ENCODE measurements at places on chromosomes 3 and 15.

DNA sequence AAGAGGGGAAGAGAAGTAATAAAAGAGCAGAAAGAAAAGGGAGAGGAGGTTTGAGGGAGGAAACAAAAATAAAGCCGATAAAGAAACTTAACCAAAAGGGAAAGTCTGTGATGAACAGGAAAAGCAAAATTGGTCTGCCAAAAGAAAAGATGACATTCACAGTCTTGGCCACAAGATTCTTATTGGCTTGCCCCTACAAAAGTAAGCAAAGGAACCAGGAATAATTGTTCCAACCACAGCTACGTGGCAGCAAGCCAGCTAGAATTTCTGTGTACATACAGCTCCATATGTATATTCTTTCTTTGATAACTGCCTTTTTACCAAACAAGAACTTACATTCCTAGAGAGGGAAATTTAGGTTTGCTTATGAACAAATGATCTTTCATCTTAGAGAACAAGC is 79.6 kb downstream of the MLH1 start:
- no peak for DNase-seq

DNA sequence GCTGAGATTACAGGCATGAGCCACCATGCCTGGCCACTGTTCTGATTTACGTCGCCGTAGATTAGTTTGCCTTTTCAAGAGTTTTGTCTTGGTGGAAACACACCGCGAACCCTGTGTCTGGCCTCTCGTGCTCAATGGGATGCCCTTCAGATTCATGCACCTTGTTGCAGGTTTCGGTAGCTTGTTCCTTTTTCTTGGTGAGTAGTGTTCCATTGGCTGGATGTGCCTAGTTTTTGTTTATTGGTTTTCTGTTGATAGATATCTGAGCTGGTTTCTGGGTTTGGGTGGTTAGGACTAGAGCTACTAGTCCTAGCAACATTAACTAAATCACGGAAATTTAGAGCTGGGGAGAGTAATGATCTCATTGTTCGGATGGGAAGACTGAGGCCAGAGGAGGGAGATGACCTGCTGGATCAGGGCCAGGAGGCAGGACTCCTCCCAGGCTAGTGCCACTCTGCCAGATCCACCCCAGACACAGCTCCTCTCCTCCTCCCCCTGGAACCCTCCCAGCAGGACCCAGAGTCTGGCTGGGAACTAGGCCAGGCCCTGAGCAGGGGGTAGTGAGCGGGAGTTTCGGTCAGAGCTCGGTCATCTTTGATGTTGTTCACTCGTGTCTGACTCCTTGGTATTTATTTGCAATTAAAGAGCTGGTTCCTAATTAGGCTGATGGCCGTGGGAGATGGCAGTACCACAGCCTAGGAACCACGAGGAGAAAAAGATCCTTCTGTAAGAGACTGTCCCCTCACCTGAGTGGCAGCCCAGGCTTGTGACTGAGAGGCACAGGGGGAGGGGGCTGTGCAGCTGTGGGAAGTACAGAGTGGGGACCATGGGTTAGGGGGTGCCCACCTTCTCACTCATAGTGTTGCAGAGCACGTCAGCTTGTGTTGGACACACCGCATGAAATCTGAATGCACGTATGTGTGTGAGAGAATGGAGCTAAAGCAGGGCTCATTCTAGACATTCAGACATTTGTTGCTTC is 73.4 kb downstream of the SMAD6 start:
- DNase-seq, result no peak

- DNase-seq, result no peak
These were observed 64.1 kb downstream of the TLE3 start for GRCh38 chr15:70033529-70034140.

GRCh38 chr3:141618938-141619337 is 119.2 kb upstream of the RNF7 start:
- DNase-seq, result no peak

DNA sequence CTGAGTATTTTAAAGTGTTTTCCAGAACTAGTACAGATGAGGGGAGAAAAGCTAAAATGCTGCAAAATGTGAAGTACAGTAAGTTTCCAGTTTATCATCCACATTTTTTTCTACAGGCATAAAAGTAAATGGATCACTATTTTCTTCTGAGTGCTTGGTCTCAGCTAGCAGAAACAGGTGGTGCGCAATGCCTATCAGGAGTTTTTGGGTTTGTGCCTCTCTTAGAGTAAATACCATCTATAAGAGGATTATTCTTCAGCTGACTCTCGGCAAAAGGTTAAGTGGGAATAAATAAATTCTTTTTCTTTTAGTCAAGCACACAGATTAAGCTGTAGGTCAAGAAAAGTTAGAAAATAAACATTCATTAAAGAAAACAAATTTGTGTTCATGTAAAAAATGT is 1027.7 kb downstream of the PLOD2 start:
- no peak for DNase-seq

GRCh38 chr15:37134699-37135131 is 34.4 kb upstream of the MEIS2 start:
- DNase-seq, result peak; percentile 7

DNA sequence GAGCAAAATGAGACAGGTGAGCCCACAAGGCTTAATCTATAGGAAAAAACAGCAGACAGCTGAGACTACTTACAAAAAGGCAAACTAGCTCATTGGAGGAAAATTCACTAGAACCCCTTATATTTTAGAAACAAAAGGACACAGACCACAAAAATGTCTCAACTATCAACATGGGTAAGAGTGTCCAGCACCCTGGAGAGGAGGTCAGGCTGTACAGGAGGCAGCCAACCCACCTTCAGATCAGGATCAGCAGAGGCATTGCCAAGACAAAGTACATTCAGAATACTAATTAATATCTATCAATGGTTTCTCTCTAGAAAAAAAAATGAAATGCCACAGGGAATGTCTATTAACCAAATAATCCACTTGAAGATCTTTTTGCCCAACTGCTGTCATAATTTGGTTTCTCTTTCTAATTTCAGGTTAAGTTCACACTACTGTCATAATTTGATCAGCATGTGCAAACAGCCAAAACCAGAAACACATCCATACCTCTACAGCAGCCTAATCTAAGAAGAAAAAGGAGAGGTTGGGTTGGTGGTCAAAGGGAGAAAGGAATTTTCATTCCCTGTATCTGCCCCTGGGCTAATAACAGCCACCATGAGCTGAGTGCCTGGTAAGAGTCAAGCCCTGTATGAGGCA is 26.0 kb upstream of the THBS1 start:
- no peak for DNase-seq

DNA sequence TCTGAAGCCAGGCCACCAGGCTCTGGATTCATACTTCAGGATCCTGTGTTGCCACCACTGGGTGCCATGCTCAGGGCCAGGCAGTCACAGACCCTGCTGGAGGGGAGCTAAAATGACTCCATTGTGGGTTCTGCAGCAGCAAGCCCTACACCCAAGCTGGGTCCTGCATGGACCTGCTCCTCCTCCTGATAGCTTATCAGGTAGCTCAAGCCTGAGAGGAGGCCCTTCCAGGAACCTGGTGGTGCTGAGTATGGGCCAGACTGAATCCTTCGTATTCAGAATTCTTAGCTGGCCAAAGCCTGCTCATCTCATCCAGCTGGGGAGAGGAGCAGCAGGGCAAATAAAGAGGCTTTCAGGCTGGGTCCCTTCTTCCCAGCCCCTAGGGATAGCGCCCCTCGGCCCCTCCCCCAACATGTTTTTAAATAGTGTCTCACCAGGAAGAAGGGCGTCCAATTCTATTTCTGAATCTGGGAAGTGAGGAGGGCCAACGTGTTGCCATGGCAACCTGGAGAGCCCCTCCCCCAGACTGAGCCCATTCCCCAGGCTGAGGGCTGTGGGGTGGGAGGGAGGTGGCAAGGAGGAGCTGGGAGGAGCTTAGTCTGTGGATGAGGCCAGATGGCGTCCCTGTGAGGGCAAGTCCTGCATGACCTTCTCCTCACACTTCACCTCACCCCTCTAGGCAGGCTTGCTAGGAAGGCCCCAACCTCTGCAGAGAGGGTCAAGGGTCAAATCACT is 11.0 kb upstream of the CAMKV start:
- no peak for DNase-seq

- DNase-seq, result no peak
These were observed 2.9 kb downstream of the CCNL1 start for GRCh38 chr3:157156837-157157635.

DNA sequence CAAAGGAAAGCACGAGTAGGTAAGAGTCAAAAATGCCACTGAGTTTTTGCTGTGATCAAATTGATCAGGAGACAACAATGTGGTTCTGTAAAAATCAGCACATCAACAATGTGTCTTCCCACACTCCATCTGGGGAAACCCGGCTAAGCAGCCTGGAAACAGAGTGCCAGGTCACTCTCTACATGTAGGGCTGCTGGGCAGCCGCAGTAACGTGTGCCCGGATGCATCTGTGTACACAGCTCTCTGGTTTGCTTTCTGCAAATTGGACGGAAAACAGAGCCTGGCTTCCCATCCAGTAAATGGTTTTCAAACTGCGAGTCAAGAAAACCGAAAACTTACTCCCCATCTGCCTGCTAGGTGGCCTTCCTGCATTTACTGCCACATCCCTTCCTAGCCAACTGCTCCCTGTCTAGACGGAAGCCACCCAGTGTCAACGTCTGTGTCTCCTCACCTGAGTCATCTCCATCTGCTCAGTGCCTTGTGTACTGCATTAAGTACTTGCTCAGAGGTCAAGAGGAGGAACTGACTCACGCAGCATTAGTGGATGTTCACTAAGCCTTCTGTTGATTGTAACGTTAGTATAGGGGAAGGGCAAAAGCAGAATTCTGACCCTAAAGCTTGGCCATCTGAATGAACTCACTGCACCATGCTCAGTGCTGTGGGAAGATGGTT is 124.1 kb downstream of the TJP1 start:
- DNase-seq, result no peak

- no peak for DNase-seq
These were observed 507.9 kb upstream of the TPRG1 start for GRCh38 chr3:188663839-188664238.

DNA sequence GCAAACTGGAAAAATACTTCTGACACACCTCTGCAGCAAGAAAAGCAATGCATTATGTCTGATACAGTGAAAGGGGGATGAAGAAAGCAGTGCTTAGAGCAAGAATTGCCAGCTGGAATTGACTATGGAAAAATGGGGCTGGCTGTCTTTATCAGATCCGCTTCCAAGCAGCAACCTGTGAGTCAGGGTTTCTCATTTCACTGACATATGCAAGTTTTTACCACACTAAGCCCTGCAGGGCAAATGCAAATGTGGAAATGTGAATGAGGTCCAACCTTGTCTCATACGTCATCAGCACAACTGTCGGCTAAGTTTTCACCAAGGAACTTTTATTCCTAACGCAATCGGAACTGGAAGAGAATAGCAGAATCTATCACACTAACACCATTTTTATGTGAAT is 172.5 kb upstream of the GADL1 start:
- no peak for DNase-seq

GRCh38 chr15:62296756-62297507 is 131.8 kb upstream of the C2CD4B start:
- DNase-seq, result no peak

All from activated CD4-positive, alpha-beta T cell treated with anti-CD3 and anti-CD28 coated beads, Interleukin-2, amount 50 U/mL, for 16 hours (primary cell).